ENCODE measurements at places on chromosomes 3 and 15. TPM values are rescaled to one million over a fixed set of nuclear protein-coding genes. Genes with fewer than 3 reads are reported as not detected.

DNA sequence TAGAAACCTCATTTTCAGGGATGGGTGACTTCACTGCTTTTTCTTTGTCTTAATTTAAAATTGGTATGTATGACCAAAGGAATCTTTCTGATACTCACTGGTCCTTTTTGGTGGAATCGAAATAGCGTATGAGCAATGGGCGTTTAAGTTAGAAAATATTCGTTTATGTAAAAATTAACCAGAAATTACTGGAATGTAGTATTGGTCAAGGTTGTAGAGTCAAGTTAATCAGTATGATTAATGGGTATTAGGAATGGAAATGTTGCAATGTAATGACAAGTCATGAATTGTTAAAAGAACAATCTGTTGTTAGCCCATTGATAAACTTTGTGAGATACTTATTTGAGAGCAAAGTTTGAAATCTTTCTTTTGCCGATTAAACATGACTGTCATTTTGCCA is 36.9 kb downstream of the AKAP13 start:
- 0 out of 2 replicates have a peak, but pooled peaks cover 3% of the 10 kb centered on the region for H3K36me3 ChIP-seq
- no peaks in the 10 kb centered on the region for H3K27me3 ChIP-seq
- H3K4me3 ChIP-seq = no peak overlapping the region
- no peak for DNase-seq
- H3K4me1 ChIP-seq = peaks cover 56% of the 10 kb centered on the region

DNA sequence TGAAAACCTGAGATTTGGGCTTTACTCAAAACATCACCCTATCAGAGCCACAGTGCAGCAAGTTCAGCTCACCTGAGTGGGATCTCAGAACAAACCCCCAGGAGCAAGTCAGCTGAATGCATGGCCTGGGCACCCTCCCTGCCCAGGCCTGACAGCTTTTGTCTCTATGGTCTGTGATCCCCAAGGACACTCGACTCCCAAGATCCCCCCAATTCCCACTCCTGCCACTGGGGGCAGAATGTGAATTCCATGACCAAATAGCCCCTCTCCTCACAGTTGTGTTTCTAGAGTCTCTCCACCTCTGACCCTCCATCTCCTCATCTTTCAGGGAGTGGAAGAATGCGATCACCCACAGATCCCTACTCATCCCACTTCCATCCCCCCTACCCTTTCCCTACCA is 58.9 kb downstream of the ZNF445 start:
- H3K36me3 ChIP-seq = no peaks in the 10 kb centered on the region
- H3K4me3 ChIP-seq = no peak overlapping the region

GRCh38 chr3:156360963-156361362 is 194.0 kb downstream of the SSR3 start:
- no peak overlapping the region for H3K4me3 ChIP-seq
- no peaks in the 10 kb centered on the region for H3K36me3 ChIP-seq
- H3K27me3 ChIP-seq = no peaks in the 10 kb centered on the region
- no peaks in the 10 kb centered on the region for H3K4me1 ChIP-seq
- no peak for DNase-seq
- H3K27ac ChIP-seq = no peak overlapping the region

GRCh38 chr3:130979117-130979516 is 47.5 kb downstream of the ASTE1 start:
- H3K4me1 ChIP-seq = no peaks in the 10 kb centered on the region
- DNase-seq = no peak
- no peak overlapping the region for H3K4me3 ChIP-seq
- peaks cover 54% of the 10 kb centered on the region for H3K36me3 ChIP-seq
- H3K27me3 ChIP-seq = no peaks in the 10 kb centered on the region

Gene CADM2
- total RNA-seq = not detected
